ENCODE measurements at places on chromosomes 4 and X.

- DNase-seq, result no peak
These were observed 53.4 kb downstream of the CD99L2 start for GRCh38 chrX:150845091-150845490.

GRCh38 chrX:52420824-52421443 is 52.1 kb downstream of the XAGE2 start:
- DNase-seq, result no peak

GRCh38 chr4:41423117-41423516 is 114.8 kb upstream of the LIMCH1 start:
- no peak for DNase-seq

DNA sequence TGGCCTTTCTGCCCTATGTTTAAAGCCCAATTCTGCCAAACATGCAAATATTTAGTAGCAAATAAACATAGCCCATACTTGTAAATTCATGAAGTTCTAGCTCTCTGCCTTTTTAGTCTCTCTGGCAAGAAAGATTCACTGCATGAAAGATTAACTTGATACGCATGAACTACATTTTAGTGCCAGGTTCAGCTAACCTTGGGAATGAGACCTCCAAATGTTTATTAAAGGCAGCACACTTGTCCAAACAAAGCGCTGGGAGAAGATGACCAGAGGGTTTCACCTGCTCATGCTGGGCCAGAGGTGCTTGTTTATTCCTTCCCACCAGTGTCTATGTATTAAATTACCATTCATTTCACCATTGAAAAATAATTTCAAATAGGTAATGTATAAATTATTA is 44.5 kb upstream of the IL1RAPL1 start:
- DNase-seq, result no peak

GRCh38 chr4:20878806-20879205 is 178.5 kb downstream of the PACRGL start:
- no peak for DNase-seq

- no peak for DNase-seq
These were observed 349.6 kb upstream of the FTHL17 start for GRCh38 chrX:31421441-31421840.

DNA sequence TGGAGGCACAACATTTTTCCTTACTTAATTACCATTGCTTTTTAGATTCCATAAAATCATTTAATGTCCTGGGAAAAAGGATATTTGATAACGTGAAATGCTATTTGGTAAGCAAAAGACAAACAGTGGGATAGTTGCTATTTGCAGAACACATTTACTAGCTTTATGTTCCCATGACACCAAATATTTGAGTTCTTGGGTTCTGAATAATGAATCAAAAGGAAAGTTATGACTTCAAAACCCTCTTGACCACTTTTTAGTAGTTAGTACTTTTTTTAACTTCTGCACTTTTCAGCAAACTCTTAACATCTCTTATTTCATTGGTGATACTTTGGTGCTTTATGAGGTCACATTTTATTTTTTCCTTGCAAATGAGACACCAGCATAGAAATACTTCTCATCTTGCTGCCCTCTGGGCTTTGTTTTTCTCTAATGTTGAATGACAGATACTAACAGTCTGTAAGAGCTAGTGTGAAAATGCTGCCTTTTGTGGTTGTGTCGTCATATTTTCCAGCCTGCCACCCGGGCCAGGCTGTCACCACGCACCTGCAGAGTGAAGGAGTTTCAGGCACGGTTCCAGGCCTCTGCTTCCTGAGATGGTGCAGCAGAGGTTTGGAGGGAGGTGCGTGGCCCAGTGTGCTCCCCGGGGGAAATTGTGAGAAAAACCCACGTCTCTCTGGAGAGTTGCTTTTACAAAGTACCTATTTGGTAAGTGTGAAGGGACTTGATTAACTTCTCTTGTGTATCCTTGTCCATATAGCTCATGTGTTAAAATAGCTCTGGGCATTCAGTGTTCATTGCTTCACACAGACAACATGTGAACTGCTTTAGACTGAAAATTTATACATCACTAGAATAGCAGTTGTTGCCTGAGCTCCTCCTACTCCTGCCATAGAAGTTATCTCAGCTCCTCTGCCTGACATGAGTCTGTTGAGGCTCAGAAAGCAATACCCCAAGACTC is 34.7 kb downstream of the MSL3 start:
- DNase-seq, result peak; percentile 28

GRCh38 chrX:78307665-78308064 is 19.7 kb downstream of the CYSLTR1 start:
- no peak for DNase-seq

GRCh38 chr4:166034965-166035364 is 161.9 kb downstream of the TLL1 start:
- DNase-seq, result no peak

DNA sequence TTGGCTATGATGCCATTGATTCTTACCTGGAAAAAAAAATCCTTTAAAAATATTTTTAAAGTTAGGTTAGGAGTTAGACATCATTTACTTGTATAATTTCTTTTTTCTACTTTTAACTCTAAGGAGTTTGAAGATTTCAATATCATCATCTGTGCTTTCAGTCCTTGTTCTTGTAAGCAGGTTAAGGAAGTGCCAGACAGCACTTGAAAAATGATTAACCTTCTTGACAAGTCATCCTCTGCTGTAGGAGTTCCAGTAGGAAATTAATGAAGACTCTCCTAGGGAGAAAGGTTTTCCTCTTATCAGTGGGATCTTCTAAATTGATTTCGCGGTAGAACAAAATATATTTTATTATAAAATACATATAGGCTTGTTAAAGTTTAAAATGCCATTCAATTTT is 29.1 kb upstream of the ANAPC4 start:
- no peak for DNase-seq

GRCh38 chrX:28127662-28128061 is 146.4 kb upstream of the DCAF8L1 start:
- DNase-seq, result no peak

DNA sequence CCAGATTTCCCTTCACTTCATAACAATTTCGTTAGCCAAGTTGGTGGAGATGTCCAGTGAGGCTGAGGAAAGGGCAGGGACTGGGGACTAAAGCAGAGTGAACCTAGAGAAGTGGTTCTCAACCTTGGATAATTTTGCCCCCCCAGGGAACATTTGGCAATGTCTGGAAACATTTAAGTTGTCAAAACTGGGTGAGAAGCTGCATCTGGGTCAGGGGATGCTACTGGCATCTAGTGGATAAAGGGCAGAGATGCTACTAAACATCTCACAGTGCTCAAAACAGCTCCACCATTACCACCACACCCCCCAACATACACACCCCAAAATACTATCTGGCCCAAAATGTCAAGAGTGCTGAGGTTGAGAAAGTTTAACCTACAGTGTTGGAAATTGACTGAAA is 32.0 kb upstream of the FGF16 start:
- DNase-seq, result no peak

GRCh38 chr4:187576751-187577150 is 418.8 kb upstream of the ZFP42 start:
- no peak for DNase-seq

DNA sequence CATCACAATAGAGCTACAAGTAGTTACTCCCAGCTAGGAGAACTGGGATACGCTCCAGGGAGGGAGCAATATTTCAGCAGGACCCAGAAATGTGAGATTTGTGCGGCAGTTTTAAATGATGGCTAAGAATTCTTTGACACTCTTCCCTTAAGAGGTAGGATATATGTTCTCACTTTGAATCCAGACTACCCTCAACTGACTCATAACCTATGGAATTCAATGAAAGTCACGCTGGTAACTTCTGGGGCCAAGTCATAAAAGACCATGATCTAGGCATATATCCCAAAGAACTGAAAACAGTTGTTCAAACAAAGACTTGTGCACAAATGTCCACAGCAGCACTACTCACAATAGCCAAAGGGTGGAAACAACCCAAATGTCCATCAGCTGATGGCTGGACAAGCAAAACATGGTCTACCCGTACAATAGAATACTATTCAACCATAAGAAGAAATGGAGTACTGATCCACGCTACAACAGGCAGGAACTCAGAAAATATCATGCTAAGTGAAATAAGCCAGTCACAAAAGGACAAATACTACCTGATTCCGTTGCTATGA is 10.5 kb downstream of the CD99L2 start:
- no peak for DNase-seq

DNA sequence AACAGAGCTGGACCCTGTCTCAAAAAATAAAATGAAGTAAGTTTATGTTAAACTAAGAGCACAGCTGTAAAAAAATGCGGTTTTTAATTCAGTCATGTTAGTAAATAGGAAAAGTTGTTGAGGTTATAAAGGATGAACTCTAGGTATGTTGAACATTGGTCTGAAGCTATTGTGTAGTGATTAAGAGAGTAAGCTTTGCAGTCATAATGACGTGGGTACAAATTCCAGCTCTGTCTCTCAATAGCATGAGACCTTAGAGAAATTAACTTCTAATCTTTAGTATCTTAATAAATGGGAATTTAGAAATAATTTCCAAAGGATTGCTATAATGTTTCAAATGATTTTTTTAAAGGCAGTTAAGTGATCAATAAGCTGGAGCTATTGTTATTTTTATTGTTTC is 2.9 kb upstream of the YTHDC1 start:
- no peak for DNase-seq

- DNase-seq, result no peak
These were observed 744.6 kb upstream of the IGFBP7 start for GRCh38 chr4:57854748-57855147.

DNA sequence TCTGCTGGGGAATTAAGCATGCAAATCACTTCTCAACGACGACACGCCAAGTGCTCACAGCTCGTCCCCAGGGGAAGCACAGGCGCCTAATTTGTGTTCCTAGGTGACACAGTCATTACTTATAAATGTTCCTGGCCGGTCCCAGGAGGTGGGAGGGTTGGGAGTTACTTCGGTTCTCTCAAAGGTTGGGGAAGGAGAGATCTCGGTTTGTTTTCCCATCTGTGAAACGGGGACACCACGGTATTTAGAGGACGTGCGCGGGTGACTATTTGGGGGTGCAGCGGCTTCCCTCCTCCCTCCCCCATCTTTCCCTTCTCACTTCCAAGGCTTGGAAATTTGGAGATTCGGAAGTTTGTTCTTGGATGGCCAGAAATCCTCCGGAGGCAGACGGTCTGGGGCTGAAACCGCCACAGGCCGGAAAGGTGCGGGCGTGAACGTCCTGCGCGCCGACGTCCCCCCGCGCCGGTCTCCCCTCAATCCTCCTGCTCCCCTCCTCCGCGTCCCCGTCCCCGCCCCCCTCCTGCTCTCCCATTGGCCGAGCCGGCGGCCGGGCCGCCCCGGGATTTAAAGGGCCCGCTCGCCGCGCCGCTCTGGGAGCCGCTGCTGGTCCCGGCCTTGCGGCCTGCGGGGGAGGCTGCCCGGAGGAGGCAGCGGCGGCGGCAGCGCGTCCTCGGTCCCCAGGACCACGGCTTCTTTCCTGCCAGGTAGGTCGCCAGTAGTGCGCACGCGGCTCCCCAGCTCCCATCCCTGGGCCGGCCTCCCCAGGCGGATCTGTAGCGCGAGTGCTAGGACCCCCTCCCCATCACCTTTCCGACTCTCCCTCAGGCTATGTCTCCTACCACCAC is at the start of gene PORCN:
TSS of gene PORCN (plus strand) at position 593 of the 845 bp plus-strand sequence. CDS start 829 bp downstream, outside the sequence.
- DNase-seq, result peak; percentile 52

DNA sequence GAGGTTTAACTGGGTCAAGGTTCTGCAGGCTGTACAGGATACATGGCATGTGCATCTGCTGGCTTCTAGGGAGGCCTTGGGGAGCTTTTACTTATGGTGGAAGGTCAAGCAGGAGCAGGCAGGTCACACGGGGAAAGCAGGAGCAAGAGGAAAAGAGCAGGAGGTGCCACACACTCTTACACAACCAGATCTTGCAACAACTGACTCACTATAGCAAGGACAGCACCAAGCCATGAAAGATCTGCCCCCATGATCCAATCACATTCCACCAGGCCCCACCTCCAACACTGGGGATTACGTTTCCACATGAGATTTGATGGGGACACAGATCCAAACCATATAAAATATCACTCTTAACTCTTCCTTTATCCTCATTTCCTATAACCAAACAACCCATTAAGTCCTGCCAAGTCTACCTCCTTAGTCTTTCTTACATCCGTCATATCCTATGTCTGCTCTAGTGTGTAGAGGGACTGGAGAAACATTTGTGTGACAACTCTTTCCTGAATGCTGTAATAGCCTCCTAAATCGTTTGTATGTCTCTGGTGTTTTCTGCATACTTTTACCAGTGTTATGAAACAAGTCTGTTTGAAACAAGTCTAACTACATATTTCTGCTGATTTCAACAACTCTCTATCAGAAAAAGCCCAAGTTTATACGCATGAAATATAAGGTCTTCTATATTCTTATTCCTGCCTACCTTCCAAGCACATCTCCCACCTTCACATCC is 8.3 kb upstream of the RAP2C start:
- DNase-seq, result no peak

DNA sequence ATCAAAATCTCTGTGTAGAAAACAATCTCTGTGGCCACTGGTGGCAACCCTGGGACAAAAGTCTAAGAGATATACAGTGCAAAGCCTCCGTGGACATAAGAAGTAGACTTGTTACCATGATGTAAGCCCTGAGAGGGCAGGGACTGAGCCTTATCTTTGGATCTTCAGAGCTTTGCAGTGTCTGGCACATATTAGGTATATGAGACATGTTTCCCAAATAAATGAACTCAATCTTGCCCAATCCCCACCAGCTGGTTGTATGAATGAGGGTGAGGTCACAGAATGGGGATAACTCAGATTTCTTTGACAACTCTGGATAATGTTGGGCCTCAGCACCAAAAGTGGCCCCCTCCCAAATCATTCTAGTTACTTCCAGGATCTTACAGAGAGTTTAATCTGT is 511.4 kb upstream of the DIPK2B start:
- no peak for DNase-seq

DNA sequence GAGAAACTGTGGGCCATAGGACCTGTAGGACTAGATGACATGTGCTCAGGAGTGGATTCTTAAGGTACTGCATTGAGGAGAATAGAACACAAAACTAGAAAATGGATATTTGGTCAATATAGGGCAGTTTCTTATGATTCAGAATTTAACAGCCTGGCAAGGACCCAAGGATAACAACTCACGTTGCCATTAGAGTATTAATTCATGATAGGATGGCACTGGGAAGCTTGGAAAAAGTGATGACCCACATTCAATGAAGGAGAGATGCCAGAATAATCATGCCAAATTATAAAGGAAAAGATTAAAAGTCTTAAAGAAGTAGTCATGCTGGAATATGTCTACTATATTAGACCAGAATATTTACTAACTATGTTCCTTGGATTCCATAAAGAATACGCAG is 594.5 kb downstream of the ANKRD50 start:
- no peak for DNase-seq

DNA sequence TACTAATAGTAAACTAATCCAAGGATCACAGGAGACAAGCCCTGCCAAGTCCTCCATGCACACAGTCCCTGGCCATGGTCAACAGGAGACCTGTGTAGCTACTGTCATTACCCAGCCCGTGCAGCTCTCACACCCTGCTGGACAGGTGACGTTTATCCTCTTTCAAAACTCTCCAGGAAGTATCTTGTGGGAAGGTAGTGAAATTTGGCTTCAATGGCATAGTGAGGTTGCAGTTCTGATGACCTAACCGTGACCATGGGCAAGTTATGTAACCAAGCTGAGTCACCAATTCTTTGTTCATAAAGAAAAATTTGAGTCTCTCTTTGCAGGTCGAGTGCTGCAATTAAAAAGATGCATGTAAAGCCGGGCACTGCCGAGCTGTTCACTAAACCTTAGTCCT is 11.3 kb upstream of the SLC2A9 start:
- DNase-seq, result no peak
